GM12892 (cell line): ENCODE measurements at places on chromosomes 6 and 20.

DNA sequence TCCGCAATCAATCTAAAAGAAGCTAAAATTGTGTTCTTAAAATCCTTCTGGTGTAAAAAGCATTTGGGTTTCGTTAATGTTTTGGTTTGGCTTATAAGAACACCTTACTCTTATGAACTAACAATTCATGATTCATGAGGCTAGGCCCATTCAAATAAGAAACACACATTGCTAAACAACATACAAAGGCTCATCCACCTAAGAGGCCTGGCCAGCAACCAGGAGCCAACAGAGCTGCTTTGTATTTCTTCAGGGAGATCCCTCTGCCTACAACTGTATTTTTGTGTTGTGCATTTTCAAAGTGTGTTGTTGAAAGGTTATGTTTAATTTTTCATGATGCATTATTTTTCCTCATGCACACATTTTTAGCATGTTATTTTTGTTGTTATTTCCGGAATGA, 98.6 kb downstream of the PTPRK start:
- DNase-seq = no peak

- DNase-seq = no peak
Measured at GRCh38 chr6:111207141-111207858, 120.0 kb downstream of the SLC16A10 start.

DNA sequence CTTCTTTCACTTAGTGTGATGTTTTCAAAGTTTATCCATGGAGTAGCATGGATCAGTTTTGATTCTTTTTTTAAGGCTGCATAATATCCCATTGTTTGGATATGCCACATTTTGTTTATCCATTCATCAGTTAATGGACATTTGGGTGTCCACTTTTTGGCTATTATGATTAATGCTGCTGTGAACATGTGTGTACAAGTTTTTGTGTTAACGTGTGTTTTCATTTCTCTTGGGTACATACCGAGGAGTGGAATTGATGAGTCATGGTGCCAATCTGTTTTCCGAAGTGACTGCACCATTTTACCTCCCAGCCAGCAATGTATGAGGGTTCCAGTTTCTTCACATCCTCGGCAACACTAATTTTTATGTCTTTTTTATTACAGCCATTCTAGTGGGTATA, 78.4 kb upstream of the CCDC28A start:
- no peak for DNase-seq

- no peak for DNase-seq
Measured at GRCh38 chr6:15061180-15061641, 184.7 kb upstream of the JARID2 start.

- DNase-seq = no peak
Measured at GRCh38 chr20:38745757-38746156, 2.5 kb upstream of the ACTR5 start.

- DNase-seq = no peak
Measured at GRCh38 chr6:71153755-71154325, 134.8 kb upstream of the OGFRL1 start.

- no peak for DNase-seq
Measured at GRCh38 chr6:169171951-169172350, 81.7 kb downstream of the THBS2 start.

DNA sequence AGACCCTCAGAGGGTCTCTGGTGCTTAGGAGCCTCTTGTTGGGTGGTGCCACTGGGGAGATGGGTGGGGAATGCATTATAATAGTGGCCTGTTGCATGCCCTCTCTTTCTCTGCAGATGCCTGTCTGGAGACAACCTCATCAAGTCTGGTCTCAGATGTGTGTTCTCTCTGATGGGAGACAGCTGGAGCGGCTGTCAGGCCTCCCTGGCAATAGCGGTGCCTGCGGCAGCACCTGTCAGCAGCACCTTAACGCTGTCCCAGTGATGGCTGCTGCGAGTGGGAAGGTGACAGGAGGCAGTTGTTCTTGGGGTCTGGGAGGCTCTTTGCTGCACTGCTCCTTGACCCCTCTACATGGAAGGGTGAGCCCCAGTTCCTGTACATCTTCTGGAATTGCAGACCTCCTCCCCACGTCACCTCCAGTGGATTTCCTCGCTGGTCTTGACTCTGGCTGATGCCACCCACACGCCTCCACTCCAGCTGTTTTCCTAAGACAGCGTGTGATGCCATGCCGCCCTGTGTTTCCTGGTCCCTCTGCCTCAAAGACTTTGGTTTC, 63.3 kb upstream of the BLCAP start:
- no peak for DNase-seq

GRCh38 chr6:44496665-44497369, 109.3 kb downstream of the CDC5L start:
- DNase-seq = no peak

DNA sequence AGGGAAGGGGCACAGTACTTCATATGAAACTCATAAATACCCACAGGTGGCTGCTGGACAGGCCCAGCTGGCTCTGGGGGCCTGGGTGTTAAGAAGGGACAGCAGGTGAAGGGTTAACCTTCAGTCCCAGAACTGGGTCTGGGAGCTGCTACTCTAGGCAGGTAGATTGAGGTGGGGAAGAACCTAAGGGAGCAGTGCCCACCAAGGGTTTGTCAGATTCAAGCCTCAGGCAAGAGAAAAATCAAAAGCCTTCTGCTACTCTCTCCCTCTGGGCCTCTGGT, 5.6 kb downstream of the RPL10A start:
- DNase-seq = no peak

GRCh38 chr20:48831718-48832404, 4.1 kb upstream of the PREX1 start:
- DNase-seq = no peak
